ENCODE measurements at places on chromosomes 6 and 20. TPM values are rescaled to one million over a fixed set of nuclear protein-coding genes. Genes with fewer than 3 reads are reported as not detected.

DNA sequence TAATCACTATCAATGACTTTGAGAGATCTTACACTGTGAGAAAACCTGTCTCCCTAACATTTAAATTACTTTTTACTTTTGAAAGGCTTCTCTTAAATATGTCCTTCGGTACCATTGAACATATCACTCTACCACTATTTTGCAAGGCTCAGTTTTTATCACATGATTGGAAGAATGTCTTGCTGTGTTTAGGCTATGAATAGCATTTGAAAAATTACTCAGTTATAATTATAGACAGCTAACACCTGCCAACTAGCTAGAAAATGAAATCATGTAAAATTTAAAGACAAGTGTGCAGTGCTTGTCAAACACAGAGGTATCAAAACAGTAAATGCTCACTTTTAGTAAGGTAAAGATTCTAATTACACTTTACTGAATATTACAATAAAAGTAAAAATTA lies 11.0 kb downstream of the SESN1 start:
- DNase-seq: no peak

GRCh38 chr6:145813285-145814034 lies 1.1 kb downstream of the FBXO30 start:
- DNase-seq: peak; percentile 1

- DNase-seq: no peak
Measured at GRCh38 chr6:168188369-168189199, 109.6 kb upstream of the FRMD1 start.

- DNase-seq: no peak
Measured at GRCh38 chr6:3250231-3250675, 8.5 kb upstream of the PSMG4 start.

DNA sequence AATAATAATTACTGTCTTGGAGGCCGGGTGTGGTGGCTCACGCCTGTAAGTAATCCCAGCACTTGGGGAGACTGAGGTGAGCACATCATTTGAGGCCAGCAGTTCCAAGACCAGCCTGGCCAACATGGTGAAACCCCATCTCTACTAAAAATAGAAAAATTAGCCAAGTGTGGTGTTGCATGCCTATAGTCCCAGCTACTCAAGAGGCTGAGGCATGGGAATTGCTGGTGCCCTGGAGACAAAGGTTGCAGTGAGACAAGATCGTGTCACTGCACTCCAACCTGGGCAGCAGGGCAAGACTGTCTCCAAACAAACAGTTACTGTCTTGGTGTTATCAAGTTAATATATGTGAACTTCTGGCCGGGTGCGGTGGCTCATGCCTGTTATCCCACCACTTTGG lies 4.9 kb downstream of the RRP36 start:
- DNase-seq: no peak

ANKRD6 gene
- total RNA-seq: 6.0 TPM

KHDRBS2 gene
- total RNA-seq: not detected

Measured in CD4-positive, CD25-positive, alpha-beta regulatory T cell (primary cell).